Progenitor cell of endocrine pancreas (in vitro differentiated cells): ENCODE measurements at places on chromosomes 6 and 20. TPM values are rescaled to one million over a fixed set of nuclear protein-coding genes. Genes with fewer than 3 reads are reported as not detected.

Gene FBXO5
- total RNA-seq = 20.9 and 21.8 TPM in 2 replicates

Gene LRFN2
- 0.14 and 0.18 TPM in 2 replicates for total RNA-seq

Gene C6orf52
- 3.5 and 4.8 TPM in 2 replicates for total RNA-seq

Gene KCNK16
- total RNA-seq = 32.9 and 35.2 TPM in 2 replicates

- no peak for DNase-seq
Measured at GRCh38 chr6:148805777-148806176, 58.9 kb downstream of the UST start.

Gene SNAI1
- 1.3 and 1.7 TPM in 2 replicates for total RNA-seq

Gene SEC63
- total RNA-seq = 111 and 112 TPM in 2 replicates

DNA sequence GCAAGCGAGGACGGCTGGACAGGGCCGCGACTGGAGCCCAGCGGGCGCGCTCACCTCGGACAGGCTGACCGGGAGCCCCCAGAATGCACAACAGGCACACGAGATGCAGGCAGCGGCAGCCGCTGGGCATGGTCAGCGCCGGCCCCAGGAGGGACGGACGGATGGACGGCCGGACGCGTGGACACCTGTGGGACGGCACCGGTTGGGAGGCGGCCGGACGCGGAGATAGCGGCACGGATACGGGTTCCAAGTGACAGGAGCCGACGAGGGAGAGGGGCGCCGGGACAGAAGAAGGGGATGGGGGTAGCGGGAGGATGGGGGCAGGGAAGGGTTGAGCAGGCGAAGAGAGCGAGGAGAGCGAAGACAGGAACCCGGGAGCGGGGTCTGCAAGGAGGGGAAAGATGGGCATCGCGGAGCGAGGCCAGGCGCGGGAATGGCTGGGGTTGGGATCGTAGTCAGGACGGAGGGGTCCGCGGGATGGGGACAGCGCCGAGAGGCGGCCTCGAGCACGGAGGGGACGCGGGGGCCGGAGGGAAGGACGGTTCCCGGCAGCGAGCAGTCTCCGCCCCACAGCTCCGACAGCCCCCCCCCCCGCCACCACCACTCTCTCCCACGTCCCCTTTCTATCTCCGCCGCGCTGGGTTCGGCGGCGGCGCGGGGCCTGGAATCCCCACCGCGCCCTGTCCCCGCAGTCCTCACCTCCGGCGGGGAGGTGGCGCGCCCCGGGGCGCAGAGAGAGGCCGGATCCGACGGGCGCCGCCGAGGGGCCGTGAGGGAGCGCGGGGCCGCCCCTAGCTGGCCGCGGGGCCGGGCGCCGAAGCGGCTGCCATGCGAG lies 435 bp downstream of the DLK2 start:
- peak; percentile 78 for DNase-seq

GRCh38 chr20:53706466-53707370 lies 113.1 kb upstream of the ZNF217 start:
- no peak for DNase-seq

DNA sequence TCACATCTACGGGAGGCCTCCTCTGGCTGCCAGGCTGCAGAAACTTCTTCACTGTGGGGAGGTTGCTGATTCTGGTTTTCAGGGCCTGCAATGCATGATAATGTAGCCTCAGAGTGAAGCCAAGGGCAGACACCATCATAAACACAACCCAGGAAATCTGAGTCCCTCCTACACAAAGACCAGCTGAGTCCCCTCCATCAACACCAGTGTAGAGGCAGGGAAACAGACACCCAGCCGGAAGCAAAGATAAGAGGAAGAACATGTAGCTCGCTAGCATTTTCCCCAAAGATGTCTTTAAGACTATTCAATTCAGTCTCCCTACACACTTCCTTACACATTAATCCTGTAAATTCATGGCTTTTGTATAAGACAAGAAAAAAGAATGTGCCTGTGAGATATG lies 23.6 kb downstream of the GSTA2 start:
- no peak for DNase-seq

GRCh38 chr6:7124114-7124513 lies 16.4 kb downstream of the RREB1 start:
- no peak for DNase-seq

GRCh38 chr6:139262519-139263300 lies 29.1 kb downstream of the TXLNB start:
- no peak for DNase-seq

- DNase-seq = no peak
Measured at GRCh38 chr6:53894091-53894490, 99.3 kb downstream of the LRRC1 start.

Gene KIF25
- not detected in 2 replicates for total RNA-seq

Gene CNKSR3
- 17.3 and 20.3 TPM in 2 replicates for total RNA-seq

- no peak for DNase-seq
Measured at GRCh38 chr6:30002871-30003270, 58.2 kb upstream of the POLR1H start.

DNA sequence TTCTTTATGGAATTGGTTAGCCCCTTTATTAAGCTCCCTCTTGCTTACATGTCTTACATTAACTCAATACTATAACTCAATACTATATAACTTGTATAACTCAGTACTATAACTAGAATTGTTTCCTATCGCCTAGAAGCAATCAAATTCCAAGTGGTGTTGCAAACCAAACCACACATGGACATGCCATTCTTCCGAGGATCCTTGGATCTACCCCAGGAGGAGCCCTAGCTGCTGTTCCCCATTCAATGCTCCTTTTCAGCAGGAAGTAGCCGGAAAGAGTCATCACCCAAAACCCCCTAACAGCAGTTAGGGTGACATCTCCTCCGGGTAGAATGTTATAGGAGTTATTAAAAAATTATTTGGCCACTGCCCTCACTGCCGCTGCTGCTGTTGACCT lies 40.5 kb downstream of the PLN start:
- DNase-seq = no peak

DNA sequence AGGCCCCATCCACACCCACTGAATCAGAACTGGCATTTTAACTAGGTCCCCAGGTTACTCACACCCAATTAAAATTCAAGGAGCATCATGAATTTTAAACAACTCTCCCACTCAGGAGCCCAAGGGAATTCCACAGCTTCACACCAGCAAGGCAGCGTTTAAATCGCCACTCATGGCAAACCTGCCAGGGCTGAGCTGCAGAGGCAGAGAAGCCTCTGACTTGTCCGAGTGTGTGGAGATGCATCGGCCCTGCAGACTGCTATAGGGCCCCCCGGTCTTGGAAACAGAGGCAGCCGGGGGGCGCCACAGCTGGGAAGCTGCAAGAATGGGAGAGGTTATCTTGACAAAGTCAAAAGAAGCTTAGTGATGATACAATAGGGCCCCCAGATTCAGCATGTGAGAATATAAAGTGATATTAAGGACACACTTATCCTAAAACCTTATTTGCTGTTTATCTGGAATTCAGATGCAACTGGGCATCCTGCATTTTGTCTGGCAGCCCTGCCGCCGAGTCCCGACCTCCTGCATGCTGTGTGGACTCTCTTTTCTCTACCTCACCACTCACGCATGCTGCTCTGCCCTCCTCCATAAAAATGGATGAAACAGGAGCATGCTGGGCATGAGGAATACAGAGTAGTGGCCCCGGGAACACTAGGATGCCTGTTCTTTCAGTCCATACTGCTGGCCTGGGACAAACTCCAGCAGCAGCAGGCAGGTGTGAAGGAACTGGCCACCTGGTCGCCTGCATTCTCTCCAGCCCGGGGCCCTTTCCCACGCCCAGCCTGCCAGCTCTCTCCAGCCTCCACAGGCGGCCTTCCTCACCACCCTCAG lies 126.1 kb downstream of the PXDC1 start:
- DNase-seq = no peak

DNA sequence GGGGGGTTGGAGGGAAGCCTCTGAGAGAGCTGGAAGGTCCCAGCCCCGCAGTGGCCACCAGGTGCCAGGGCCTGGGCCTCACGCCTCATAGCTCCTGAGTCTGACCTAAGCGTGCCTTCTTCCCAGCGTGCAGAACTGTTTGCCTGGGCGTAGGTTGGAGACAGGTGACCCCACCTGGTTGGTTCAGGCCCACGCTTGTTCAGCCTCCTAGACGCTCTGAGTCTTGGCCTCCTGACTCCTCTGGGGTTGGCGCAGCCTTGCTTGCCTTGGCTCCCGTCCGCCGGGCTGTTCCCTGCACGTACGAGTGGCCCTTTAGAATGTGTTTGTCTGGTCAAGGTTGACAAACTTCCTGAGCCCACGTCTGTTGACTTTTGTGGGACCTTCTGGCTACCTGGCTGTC lies 70.8 kb downstream of the EYA2 start:
- no peak for DNase-seq

GRCh38 chr6:133621751-133622150 lies 267.2 kb upstream of the TCF21 start:
- DNase-seq = no peak

DNA sequence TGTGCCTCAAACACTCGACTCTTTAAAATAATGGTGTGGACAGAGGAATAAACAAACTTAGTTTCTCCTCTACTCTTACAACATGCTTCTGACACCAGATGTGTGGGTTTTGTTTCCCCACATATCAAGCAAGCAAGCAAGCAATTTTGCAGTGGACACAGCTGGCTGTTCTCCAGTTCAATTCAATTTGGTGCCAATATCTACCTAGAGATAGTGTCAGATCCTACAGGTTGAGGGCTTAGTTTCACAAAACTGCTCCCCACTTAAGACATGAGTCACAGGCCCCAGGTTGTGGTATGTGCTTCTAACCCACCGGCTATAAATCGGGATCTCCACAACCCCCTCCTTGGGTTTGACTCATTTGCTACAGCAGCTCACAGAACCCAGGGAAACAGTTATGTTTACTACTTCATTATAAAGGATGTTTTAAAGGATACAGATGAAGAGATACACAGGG lies 131.4 kb upstream of the TRAF3IP2 start:
- no peak for DNase-seq

DNA sequence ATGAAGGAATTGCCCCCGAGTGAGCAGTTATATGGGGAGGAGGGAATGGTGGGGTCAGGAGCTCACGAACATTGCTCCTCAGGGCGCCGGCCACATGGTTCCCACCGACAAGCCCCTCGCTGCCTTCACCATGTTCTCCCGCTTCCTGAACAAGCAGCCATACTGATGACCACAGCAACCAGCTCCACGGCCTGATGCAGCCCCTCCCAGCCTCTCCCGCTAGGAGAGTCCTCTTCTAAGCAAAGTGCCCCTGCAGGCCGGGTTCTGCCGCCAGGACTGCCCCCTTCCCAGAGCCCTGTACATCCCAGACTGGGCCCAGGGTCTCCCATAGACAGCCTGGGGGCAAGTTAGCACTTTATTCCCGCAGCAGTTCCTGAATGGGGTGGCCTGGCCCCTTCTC lies 7.2 kb downstream of the CTSA start:
- DNase-seq = no peak

Gene LHFPL5
- total RNA-seq = not detected in 2 replicates

- no peak for DNase-seq
Measured at GRCh38 chr20:34328928-34329677, 25.9 kb upstream of the AHCY start.

Gene CFB
- 3.9 and 4.7 TPM in 2 replicates for total RNA-seq

DNA sequence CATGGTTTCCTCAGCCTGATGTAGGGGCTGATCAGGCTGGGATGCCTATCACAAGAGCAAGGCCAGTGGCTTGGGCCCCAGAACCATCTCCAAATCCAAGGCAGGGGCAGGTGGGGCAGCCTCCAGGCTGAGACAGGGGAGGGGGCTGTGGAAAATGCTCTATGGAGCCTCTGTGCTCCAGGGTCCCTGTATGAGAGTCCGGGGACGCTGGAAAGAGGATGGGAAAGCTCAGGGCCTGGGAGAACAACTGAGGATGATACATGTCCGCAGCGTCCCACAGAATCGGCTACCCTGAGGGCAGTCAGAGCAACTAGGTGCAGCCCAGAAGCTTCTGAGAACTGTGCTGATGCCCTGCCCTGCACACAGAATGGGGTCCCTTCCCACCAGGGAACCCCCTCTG lies 43.4 kb downstream of the CPXM1 start:
- DNase-seq = no peak

DNA sequence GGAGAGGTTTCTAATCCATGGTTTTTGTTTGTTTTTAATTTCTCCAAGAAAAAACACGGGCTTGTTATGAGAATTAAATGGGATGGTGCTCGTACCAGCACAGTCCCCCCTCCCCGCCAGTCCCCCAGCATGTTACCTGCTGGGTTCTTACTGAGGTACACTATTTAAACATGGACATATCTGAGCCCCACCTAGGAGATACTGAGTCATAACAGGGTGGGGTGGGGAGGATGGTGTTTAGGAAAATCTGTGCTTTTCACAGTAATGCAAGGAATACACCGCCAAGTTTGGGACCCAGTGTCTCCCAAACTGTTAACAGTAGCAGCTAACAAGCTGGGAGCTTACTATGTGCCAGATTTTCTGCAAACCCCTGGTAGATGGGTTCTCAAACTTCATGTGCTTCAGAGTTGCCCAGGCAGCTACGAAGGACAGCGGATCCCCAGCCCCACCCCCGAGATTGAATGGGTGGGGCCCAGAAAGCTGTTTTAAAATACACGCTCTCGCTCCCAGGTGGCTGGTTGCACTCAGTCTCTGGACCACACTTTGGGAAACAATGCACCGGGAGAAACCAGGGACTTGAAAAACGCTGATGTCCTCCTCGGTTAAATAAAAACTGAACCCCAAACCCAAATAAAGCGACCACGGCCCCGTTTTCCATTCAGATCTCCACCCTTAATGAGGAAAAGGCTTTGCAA lies 995 bp downstream of the ZFP64 start:
- DNase-seq = no peak

DNA sequence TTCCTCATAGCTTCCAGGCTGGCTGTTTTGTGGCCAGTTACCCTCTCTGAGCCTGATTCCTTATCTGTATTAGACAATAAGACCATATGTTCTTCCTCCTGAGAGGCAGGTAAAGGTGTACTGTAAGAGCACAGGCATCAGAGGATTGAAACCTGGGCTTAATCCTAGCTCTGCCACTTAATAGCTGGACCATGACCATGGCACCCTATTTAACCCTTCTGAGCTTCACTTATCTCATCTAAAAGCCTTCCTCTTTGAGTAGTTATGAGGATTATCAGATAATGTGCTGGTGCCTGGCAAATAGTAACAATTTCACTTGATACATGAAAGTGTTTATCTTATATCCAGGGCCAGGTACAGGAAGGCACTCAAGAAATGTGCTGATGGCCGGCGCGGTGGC lies 34.9 kb downstream of the BCL2L1 start:
- no peak for DNase-seq

Gene VSTM2L
- total RNA-seq = 5.0 and 6.2 TPM in 2 replicates

DNA sequence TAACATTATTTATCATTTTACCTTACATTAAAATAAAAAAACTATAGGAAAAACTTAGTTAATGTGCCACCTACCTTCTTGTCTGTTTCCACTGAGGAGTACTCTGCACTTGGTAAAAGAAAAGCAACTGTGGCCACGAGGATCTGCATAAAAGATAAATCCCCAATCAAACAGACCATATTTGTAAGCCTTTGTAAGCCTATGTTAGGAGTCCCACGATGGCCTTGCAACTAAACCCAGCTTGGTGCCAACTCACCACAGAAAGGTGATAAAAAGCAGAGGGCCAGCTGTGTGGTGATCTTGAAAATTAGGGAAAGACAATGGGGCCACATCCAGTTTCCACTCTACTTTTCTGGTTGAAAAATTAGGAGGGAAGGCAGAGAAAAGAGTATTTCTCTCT lies 156.9 kb downstream of the INSM1 start:
- no peak for DNase-seq
